T-helper 17 cell (primary cell): ENCODE measurements at places on chromosomes 3 and 15.

DNA sequence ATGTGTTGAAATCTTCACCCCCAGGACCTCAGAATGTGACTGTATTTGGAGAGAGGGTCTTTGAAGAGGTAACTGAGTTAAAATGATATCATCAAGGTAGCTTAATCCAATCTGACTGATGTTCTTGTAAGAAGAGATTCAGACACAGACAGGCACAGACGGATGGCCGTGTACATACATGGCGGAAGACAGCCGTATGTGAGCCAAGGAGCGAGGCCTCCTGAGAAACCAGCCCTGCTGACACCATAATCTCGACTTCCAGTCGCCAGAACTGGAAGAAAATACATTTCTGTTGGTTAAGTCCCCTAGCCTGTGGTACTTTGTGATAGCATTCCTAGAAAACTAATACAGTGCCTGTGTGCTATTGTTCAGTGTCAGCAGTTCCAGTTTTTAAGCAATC lies 73.6 kb downstream of the APBA2 start:
- DNase-seq = no peak

- DNase-seq = no peak
Measured at GRCh38 chr3:32708672-32709283, 23.8 kb downstream of the CNOT10 start.

GRCh38 chr15:85035980-85036379 lies 54.3 kb downstream of the PDE8A start:
- DNase-seq = no peak

- DNase-seq = no peak
Measured at GRCh38 chr3:180881065-180881801, 31.2 kb upstream of the FXR1 start.

- DNase-seq = no peak
Measured at GRCh38 chr3:160771811-160772459, 15.9 kb downstream of the PPM1L start.

- DNase-seq = no peak
Measured at GRCh38 chr3:25354071-25354470, 74.0 kb upstream of the RARB start.

DNA sequence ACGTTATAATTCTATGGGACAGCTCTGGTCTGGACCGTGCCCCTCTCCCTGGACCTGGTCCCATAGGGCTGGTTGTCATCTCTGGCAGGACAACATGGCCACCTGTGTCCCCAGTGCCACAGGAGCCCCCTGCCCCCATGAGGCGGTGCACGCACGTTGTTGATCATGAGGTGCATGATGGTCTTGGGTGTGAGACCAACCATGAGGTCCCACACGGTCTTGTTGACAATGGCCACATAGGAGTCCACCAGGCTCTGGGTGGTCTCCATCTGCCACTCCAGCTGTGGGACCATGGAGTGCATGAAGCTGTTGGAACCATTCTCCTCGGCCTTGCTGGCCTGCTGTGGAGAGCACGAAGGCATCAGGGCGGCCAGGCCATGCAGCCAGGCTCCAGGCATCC lies 19.7 kb downstream of the GOLGA6D start:
- DNase-seq = no peak

DNA sequence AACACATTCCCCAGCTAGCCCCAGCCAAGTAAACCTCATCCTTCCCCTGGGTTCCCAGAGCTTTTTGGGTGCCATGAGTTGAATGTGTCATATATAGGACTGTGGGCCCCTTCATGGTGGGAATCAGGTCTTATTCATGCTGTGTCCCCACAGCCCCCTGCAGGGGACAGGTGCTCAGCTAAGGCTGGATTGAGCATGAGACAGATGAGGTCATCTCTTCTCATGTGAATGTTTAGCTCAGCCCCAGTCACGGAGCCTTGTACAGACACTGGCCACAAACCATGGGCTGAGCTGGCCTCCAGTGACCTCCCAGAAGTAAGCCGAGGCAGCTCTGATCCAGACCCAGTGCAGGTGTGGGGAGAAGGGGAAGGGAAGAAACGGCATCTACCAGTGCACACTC lies 70.7 kb downstream of the C3orf70 start:
- DNase-seq = no peak

GRCh38 chr3:134380249-134380648 lies 6.0 kb upstream of the AMOTL2 start:
- DNase-seq = no peak

- DNase-seq = no peak
Measured at GRCh38 chr3:86830566-86830965, 160.4 kb downstream of the VGLL3 start.

DNA sequence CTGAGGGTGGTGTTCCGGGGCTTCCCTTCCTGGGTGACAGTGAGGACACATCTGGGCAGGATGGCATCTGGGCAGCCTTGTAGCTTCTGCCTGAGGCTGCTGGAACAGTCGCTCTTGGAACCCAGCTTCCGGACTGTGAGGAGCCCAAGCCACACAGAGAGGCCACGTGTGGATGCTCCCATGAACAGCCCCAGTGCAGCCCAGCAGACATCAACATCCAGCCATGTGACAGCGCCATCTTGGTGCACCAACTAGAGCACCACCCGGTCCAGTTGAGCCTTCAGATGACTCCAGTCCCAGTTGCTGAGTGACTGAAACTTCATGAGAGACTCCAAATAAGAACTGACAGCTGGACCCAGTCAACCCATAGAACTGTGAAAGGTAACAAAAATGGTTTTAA lies 15.5 kb upstream of the CTSH start:
- DNase-seq = no peak

DNA sequence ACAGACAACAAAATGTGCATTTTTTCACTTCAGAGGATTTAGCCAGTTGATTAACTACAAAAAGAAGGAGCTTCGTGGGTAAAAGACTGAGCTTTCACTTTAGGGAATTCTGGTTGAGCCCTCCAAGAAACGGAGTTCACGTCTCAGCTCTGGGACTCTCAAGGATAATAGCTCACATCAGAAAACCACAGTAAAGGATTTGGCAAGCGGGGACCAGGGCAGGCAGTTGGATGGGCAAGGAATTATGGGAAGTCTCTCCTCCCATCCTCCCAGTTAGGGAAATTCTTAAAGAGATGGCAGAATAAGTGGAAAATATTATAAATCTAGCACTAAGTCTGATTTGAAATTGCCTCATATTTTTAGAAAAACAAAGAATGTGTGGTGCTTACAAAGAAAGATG lies 188.3 kb upstream of the EOMES start:
- DNase-seq = no peak

DNA sequence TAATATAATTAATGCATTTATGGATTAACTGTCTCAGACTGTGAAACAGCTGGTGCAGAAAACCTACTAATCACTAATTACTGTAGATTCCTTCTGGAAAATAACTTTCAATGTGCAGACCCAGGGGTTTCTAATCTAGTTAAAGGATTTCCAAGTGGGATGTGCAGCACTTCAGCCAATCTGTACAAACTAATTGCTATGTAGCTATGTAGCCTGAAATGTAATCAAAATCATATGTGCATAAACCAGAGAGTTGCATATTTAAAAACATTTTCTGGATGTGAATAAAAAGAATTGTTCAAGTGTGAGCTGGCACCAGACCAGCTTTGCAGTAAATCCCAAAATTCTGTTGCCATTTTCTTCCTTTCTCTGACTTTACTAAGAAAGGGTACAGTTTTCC lies 127.5 kb upstream of the CD96 start:
- no peak for DNase-seq
